ENCODE measurements at places on chromosomes 5 and 9. TPM values are rescaled to one million over a fixed set of nuclear protein-coding genes. Genes with fewer than 3 reads are reported as not detected.

The DAPK1 gene
- total RNA-seq: 32.0 TPM

DNA sequence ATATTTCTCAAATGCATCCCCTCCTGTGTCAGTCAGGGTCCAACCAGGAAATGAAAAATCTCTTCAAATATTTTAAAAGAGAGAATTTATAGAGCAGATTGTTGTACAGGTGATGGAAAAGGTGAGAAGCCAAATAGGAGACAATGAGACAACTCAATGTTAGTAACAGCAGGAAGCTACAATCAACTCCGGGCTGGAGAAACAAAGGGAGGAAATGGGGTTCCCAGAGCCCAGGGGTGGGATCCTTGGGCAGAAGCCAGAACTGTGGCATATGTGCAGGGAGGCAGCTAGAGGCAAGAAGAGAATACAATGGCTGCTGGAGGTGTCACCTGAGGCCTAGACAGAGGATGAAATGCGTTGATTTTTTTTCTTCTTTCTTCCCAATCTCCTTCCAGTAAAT, 361.8 kb upstream of the ACTBL2 start:
- DNase-seq: no peak

- no peak for DNase-seq
Measured at GRCh38 chr9:136249877-136250559, 4.4 kb upstream of the QSOX2 start.

The ZFP2 gene
- total RNA-seq: 2.7 TPM

DNA sequence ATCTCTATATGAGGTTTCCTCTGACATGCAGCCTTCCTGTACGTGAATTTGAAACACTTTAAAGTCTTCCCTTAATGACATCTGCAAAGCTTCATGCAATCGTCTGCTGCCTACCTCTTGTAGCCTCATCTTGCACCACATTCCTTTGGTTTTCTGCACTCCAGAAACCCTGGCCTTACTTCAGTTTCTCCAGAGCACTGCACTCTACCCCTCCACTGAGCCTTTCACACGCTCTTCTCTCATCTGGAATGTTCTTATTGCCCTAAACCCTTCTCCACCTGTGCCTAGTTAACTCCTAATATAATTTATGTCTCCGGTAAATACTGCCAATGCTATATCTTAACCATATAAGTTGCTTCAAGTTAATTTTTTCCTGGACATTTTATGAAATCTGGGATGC, 168.8 kb upstream of the SLC27A6 start:
- DNase-seq: no peak

DNA sequence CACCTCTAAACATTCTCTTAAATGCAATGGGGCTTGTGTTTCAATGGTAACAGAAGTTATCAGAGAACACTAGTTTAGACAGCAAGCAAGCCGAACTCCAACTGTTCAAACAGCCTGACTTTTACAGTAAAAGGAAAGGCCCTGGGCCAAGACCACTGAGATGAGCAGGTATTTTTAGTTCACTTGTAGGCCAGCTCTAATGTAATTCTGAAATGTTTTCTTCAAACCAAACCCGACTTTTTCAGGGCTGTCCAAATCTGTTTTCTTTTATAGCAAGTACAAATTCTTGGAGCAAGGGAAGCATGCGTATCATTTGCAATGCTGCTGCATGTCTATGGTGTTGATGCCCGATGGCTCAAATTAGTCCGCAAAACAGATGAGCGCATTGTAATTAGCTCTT, 192.9 kb downstream of the SLF1 start:
- DNase-seq: no peak

GRCh38 chr5:51468196-51468595, 84.9 kb downstream of the ISL1 start:
- no peak for DNase-seq

DNA sequence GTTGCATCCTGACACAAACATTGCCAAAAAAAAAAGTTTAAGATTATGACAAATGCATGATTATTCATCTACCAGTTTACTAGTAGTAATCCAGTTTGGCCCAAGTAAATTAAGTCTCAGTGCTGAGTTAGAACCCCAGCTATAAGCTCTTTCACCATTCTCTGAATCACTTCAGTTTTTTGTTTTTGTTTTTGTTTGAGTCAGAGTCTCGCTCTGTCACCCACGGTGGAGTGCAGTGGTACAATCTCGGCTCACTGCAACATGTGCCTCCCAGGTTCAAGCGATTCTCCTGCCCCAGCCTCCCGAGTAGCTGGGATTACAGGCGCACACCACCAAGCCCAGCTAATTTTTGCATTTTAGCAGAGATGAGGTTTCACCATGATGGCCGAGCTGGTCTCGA, 1.5 kb upstream of the PCYOX1L start:
- no peak for DNase-seq

GRCh38 chr9:96655198-96655851, at the start of gene PRXL2C:
TSS of gene PRXL2C (minus strand) at chr9:96655317. CDS start at chr9:96655281, 36 bp downstream.
- peak; percentile 90 for DNase-seq

- DNase-seq: peak; percentile 97
Measured at GRCh38 chr9:130446101-130446861, 1.5 kb downstream of the ASS1 start.

The CARTPT gene
- not detected for total RNA-seq

DNA sequence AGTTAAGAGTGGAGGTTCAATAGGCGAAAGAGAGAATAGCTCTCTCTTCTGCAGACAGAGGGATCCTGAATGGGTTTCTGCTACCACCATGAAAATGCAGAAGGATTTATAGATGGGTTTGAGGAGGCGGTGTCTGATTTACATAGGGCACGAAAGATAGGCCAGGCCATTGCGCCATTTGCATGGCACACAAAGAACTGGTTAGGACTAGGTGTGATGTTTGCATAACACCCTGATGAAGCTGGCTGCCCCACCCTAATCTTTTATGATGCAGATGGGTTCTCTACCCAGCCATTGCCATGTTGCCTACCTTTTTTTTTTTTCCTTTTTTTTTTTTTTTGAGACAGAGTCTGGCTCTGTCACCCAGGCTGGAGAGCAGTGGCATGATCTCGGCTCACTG, 51.4 kb upstream of the PDZD2 start:
- no peak for DNase-seq

- DNase-seq: no peak
Measured at GRCh38 chr9:128882677-128883603, 1.0 kb downstream of the LRRC8A start.

GRCh38 chr9:21966140-21966851, 27.9 kb downstream of the CDKN2A start:
- DNase-seq: no peak

DNA sequence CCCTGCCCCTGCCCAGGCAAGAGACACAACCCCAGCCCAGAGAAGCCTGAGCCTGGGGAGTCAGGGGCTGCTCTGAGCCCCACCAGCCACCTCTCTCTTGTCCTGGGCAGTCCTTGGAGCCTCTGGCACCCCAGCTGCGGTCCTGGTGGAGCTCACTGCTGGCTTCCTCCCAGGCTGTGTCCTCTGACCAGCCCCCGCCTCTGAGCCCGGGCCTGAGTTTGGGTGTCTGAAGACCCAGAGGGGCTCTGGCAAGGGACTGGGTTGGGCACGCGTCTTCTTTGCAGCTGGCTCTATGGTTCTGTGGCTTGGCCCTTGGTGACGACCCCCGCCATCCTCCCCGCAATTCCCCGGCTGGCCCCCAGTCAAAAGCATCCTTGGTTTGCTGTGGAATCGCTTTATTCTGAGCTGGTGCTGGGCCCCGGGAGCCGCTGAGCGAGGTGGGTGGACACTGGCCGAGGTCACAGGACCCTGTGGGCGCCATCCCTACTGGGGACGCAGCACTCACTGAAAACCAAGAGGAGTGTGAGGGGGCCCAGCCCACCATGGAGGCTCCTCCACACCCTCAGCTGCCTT, 985 bp upstream of the LCN10 start:
- DNase-seq: no peak

- no peak for DNase-seq
Measured at GRCh38 chr5:81552852-81553566, 159.1 kb upstream of the ACOT12 start.

The RGS7BP gene
- total RNA-seq: 0.33 TPM

DNA sequence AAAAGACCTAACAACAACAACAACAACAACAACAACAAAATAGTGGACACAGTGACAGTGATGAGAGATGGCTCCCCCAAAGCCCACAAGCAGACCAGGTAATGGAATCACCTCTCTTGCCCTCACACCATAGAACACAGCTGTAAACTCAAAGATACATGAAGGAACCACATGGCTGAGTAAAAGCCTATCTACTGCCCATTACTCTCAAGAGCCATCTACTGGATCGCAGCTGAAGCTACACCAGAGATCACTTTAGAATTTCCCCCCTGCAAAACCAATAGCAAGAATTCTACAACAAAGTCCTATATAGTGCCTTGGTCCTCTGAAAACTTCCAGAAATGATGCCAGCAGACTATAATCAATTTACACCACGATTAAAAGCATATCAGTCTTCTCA, 1537.6 kb upstream of the CDH9 start:
- DNase-seq: no peak

The LCN15 gene
- total RNA-seq: not detected

The CATSPER3 gene
- not detected for total RNA-seq

- no peak for DNase-seq
Measured at GRCh38 chr9:115439641-115440040, 321.7 kb upstream of the TNC start.

DNA sequence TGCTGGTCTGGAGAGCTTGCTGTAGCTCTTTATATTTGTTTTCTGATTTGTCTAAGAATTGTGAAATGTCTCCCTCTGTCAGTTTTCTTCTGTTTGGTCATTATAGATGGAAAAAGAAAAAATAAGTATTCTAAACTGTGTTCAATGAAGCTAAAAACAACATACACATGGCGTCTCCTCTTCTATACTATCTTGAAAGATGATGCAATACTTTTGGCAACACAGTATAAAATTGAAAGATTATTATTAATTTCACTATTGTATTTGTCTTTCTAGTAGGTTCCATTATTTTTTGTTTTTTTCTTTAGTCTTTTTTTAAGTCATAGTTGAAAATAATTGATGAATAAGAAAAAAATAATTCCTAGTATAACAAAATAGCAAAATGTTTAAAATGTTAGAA, 22.5 kb downstream of the CCDC192 start:
- no peak for DNase-seq

The SLC45A2 gene
- not detected for total RNA-seq

- no peak for DNase-seq
Measured at GRCh38 chr5:91925249-91925648, 542.1 kb upstream of the ARRDC3 start.

The CNTNAP3B gene
- total RNA-seq: 20.3 TPM

GRCh38 chr5:108905805-108906204, 158.1 kb downstream of the FER start:
- no peak for DNase-seq

GRCh38 chr5:174327317-174327864, 281.9 kb downstream of the NSG2 start:
- DNase-seq: peak; percentile 13

The PDE8B gene
- total RNA-seq: 172 TPM

DNA sequence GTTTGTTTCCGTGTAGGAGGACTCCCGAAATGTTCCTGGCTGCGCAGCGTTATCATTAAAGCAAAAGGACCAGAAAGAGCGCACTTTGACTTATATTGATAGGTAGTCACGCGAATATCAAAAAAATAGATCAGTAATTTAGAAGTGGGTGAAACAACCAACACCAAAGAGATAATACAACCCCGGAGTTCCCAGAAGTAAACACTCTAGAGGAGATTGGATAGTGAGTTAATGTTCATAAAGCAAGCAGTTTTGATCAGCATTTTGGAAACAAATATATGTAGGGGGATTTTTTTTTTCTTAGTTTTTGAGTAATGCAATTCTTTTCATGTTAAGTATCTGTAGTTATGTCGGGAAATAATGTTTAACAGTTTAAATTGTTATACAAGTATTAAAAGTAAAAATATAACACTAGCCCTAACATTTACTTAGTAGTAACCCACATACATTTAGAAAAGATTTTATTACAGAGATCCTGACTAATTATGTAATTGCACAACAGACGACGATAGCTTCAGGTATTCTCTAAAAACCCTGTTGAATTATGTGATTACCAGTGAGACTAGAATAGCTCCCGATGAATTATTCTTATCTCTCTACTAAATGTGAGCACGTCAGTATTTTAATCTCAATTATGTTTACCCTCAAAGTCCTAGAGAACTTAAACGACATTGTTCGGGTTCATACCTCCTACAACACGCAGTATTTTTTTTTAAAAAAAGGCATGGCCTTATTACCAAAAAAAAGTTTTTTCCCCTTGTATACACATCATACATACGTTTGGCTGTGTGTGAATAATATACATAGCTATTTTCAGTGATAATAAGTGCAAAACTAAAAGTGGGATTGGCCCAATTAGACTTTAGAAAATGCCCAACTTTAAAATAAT, 9.4 kb upstream of the NFIB start:
- DNase-seq: no peak

The MORN5 gene
- total RNA-seq: not detected

- DNase-seq: no peak
Measured at GRCh38 chr9:137968235-137968634, 90.7 kb downstream of the CACNA1B start.

The FOXD4L5 gene
- total RNA-seq: not detected

The PCDHA7 gene
- 0.54 TPM for total RNA-seq

GRCh38 chr5:171830686-171831085, 45.1 kb downstream of the SMIM23 start:
- DNase-seq: no peak

DNA sequence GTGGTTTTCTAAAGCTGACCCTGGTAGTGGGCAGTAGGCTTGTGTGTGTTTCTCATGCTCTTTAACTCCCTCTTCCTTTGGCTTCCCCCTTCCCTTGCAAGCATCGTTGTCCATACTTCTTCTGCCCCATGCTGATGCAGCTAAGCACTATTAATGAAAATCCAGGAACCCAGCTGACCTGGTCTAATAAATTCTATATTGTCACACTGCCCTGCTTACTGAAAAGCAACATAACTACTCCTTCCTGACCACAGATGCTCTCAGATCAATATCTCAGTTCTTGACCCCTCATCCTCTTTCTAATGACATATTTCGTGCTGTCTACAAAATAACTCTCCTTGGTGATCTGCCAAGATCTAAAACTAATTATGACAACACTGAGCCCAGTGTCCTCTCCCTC, 405.5 kb downstream of the EFNA5 start:
- DNase-seq: no peak

The GADD45G gene
- 17.1 TPM for total RNA-seq

- no peak for DNase-seq
Measured at GRCh38 chr9:116264361-116264760, 110.8 kb downstream of the PAPPA start.

DNA sequence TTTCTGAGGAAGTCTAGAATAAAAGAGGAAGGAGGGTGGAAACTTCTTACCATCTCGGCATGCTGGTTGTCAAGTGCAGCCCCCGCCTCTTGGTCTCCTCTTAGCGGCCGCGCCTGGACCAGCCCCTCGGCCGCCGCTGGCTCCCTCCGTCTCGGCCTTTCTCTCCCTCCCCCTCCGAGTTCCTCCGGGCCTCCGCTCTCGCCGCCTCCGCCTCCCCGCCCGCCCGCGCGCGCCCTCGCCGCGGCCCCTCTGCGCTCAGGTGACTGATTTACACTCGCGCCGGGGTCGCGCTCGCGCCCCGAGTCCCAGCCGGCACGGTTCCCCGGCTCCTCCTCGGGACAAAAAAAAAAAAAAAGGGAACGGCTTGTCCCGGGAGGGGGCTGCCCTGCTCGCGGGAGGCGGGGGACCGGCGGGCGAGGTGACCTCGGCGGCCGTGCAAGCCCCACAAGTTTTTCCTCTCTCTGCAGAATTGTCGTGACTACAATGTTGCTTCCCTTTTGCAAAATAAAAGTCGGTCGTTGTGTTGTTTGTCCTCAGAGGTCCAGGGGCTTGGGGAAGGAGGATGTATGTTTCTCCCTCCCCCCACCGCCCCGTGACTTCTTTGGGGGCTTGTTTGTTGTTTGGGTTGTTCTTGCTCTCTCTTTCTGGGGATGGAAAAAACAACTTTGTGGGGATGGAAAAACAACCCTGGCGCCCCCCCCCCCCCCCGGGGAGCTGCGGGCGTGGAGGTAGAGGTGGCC, at the start of gene BNC2:
TSS of gene BNC2 (minus strand) at position 75 of the 740 bp plus-strand sequence. CDS start at position 53, 22 bp downstream.
- DNase-seq: peak; percentile 40

The TRIM36 gene
- total RNA-seq: 0.22 TPM

The CDH6 gene
- 3.0 TPM for total RNA-seq

The ZNF300 gene
- 8.2 TPM for total RNA-seq
